ENCODE measurements at places on chromosomes 7 and 10.
A peak's percentile ranks its signal among the peaks of the same experiment; 100 is the strongest.

GRCh38 chr7:142583446-142583845 is 165.8 kb upstream of the PRSS1 start:
- DNase-seq = no peak

DNA sequence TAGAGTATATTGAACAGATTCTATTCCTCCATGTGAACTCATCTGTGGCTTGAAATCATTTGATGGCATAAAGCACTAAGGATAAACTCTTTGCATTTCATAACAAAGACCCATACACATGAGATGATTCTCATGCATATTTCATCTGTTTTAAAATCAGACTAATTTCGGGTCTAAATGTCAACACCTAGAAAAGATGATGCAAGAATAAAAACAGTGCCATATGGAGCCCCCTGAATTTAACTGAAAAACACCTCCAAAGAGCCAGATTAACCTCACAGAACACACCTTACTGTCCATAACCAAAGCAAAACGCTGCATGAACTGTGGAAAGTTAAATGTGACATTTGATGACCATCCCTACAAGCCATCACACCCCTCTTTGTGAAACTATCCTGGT is 59.7 kb downstream of the ELAPOR2 start:
- no peak for DNase-seq

- DNase-seq = no peak
Measured at GRCh38 chr10:9605231-9605630, 1412.4 kb upstream of the CELF2 start.

GRCh38 chr10:94199565-94199964 is 163.2 kb downstream of the NOC3L start:
- DNase-seq = no peak

GRCh38 chr7:129108581-129108980 is 35.9 kb upstream of the TSPAN33 start:
- no peak for DNase-seq

DNA sequence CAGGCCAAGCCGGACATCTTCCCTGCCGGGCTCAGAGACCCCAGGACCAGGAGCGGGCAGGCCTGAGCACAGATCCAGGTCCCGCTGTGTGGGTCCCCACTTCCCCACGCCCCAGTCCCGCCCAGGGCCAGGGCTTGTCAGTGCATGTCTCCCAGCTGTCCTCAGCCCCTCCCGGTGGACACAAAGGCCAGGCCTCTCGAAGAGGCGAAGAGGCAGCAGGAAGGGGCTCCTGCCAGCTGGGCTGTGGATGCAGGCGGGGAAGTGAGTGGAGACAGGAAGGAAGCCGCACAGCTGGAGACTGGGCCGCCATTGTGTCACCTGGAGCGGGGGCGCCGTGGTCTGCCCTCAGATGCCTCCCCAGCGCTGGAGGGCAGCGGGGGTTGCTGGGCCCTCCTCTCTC is 4.8 kb downstream of the GRIFIN start:
- no peak for DNase-seq

- peak; percentile 65 for DNase-seq
Measured at GRCh38 chr7:151248346-151249033, at the start of gene SMARCD3. Gene SMARCD3, minus strand, starts transcription at chr7:151248694. Its CDS starts 132 bp downstream, at chr7:151248562.

- no peak for DNase-seq
Measured at GRCh38 chr10:132572545-132572937, 35.0 kb downstream of the INPP5A start.

- DNase-seq = no peak
Measured at GRCh38 chr7:40848541-40849221, 713.9 kb downstream of the SUGCT start.

DNA sequence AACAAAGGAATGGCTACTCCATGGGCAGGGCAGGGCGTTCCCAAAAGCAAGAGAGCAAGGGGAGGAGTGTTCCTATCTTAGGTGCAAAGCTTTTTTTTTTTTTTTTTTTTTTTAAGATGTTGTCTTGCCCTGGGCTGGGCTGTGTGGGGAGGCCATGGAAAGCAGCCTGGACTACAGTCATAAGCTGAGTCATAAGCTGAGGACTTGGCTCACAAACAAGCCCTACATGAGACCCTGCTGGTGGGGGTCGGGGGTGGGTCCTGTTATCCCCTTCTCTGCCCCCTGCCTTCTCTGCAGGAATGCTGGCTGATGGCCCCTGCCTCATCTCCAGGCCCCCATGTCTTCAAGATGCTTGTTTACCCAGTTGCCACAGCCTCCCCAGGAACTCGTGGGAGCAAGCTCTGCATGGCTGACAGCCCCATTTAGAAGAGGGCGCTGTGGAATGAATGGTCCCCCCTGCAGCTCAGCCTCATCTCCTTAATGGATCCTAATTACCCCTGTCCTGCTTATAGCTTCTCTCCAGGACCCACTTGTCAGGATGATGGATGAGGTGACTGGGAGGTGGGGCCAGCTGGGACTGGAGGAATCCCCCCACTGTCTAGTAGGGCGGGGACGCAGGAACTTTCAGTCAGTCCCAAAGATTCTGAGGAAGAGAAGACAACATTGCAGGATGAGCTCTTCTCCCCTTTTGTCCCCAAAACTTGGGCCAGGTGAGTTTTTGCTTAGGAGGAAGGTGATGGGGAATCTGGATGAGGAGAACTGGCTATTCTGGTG is 340.8 kb upstream of the PODXL start:
- no peak for DNase-seq

DNA sequence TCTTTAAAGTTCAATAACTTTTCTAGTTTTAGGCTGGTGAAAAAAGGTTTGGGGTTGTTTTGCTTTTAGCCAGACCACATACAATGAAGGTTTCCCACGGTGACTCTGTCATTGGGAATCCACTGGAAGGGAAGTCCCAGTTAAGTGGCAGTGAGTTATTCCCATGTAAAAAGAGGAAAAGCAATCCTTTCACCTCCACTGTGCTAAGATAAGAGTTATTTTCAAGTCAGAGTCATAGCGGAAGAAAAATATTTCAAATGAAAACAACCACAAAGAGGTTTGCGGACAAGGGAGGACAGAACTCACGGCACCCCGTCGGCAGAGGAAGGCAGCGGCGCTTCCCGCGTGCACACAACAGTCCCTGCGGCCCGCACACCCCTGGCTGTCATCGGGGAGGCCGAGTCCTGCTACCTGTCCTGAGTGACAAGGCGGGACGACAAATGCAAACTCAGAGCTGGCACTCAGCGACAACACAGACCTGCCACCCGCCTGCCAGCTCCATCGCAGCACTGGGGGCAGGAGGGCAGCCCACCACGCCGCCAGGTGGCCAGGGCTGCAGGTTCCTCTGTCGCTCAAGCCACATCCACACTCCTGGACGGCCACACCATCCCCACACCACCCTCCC is 9.3 kb upstream of the PAPOLB start:
- DNase-seq = peak; percentile 19

- no peak for DNase-seq
Measured at GRCh38 chr7:46153583-46153950, 232.5 kb upstream of the IGFBP3 start.

All from Peyer's patch (tissue), 4 donors.